GM10248 (cell line): ENCODE measurements at places on chromosomes 12 and 14.

GRCh38 chr14:61337893-61338292, 16.5 kb downstream of the PRKCH start:
- DNase-seq = no peak

DNA sequence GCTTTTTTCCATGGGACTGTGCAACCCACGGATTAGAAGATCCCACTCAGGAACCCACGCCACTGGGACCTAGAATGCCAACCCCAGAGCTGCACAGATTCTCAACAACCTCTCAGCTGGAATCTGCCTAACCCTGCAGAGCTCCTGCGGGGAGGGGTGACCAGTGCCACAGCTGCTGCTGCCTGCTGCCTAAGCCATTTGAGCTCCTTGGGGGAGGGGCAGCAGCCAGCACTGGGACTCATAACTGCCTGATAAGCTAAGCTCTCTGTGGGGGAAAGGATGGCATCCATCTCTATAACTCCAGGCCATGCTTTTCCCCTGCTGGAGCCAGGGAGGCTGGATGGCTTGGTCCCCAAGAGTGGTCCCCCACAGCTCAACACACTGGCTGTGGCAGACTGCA, 182.8 kb downstream of the SLC5A8 start:
- DNase-seq = no peak

- DNase-seq = no peak
Observed at GRCh38 chr12:2963760-2964292, 4.6 kb downstream of the TEAD4 start.

GRCh38 chr12:24444634-24445033, 495.2 kb upstream of the SOX5 start:
- DNase-seq = no peak

DNA sequence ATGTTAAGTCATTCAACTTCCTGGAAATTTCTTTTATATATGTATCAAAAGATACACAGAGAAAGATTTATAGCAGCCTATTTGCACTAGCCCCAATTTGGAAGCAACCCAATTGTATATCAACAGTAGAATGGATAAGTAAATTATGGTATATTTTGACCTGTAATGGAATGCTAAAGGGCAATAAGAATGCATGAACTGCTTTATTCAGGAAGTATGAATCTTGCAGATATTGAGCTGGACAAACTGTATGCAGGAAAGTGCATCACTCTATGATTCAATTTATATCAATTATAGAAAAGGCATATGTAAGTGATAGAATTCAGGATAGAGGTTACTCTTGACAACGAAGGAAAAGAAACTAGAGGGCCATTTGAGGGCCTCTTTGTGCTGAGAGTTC, 913.1 kb upstream of the FBXO33 start:
- no peak for DNase-seq

DNA sequence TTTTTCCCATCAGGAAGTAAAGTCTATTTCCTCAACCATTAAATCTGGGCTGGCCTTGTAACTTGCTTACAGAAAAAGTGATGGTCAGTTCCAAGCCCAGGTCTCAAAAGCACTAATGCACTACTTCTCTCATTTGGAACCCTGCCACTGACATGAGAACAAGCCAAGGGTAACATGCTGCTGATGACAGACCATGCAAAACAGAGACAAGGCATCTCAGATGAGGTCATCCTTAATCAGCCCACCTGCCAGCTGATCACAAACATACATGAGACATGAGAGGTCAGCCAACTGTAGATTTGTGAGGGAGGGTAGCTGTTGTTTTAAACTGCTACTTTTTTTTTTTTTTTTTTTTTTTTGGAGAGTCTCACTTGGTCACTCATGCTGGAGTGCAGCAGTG, 16.2 kb downstream of the TWF1 start:
- DNase-seq = no peak

- no peak for DNase-seq
Observed at GRCh38 chr12:131511803-131512561, 198.9 kb upstream of the SFSWAP start.

- no peak for DNase-seq
Observed at GRCh38 chr12:47100160-47100559, 20.4 kb upstream of the AMIGO2 start.
